Retinal pigment epithelial cell (primary cell): ENCODE measurements at places on chromosomes 5 and 9.
A peak's percentile ranks its signal among the peaks of the same experiment; 100 is the strongest.

DNA sequence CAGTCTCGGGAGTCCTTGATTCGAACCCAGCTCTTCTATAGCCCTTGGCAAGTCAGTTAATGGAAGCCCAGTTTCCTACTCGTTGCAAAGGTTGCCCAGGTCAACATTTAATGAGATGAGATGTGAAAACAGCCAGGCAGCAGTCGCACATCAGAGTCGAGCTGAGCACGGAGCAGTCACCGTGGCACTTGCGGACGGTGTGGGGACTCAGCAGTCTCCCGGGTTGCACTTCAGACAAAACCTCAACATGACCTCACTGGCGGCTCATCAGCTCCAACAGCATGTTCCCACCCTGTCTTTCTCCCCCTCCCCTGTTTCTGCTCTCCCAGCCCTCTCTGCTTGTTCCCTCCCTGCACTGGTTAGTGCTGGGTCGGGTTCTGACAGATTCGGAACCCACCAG, 35.8 kb downstream of the UBE2QL1 start:
- no peak for DNase-seq

DNA sequence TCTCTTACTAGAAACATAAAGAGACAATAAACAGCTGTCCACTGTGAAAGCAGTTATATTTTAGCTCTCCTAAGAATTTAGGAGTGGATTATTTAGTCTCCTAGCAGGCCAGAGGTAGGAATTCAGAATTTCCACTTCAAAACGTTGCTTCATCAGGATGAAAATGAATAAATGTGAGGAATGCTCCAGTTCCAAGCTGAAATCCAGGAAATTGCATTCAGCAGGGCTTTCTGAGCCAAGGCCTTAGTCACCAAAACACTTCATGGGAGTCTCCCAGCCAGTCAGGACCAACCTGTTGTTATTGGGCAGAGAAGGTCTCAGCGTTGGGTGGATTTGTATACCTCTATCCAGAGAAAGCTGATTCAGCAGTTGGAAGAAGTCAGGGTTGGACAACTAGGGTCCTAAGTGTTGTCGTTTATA, 1040.3 kb downstream of the TLE1 start:
- DNase-seq = peak; percentile 54

DNA sequence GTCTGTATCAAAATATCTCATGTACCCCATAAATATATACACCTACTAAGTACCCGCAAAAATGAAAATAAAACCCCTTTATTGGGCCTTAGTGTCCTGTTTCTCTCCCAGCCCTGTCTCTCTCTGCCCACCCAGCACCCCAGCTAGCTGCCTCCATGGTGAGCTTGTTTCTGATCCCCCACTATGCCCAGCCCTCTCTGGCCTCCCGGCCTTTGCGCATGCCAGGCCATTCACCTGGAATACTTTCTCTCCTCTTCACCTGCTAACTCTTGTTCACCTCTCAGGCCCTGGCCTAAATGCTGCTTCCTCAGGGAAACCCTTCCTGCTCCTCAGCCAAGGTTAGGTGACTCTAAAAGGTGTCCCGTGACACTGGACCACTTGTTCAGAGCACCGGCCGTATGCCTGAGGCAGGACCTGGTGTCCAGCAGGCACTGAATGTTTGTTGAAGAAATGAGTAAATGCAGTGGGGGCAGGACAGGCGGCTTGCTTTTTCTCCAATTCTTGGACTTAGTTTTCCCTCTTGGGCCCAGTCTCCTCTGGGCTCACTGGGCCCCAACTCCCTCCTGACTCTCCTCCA, 58.5 kb downstream of the PSD2 start:
- DNase-seq = no peak

- DNase-seq = no peak
Observed at GRCh38 chr5:159038907-159039306, 60.8 kb downstream of the EBF1 start.

DNA sequence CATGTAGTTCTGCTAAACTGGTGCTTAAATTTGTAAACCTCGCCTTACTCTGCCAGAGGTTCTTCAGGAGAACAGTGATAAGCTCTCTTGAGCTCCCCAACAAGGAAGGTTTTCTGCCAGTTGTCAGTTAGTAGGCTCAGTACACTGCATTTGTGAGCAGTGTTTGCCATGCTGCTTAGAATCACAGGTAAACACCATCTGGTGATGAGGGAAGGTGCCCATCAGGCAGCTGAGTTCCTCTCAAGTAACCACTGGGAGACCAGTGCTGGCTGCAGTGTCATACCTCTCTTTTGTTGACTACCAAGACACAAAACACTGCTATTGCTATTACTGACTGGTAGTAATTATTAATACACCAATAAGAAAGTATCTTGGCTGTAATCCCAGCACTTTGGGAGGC, 186.2 kb upstream of the OTULINL start:
- DNase-seq = no peak
